Adipocyte (in vitro differentiated cells): ENCODE measurements at places on chromosomes 11 and 22.

DNA sequence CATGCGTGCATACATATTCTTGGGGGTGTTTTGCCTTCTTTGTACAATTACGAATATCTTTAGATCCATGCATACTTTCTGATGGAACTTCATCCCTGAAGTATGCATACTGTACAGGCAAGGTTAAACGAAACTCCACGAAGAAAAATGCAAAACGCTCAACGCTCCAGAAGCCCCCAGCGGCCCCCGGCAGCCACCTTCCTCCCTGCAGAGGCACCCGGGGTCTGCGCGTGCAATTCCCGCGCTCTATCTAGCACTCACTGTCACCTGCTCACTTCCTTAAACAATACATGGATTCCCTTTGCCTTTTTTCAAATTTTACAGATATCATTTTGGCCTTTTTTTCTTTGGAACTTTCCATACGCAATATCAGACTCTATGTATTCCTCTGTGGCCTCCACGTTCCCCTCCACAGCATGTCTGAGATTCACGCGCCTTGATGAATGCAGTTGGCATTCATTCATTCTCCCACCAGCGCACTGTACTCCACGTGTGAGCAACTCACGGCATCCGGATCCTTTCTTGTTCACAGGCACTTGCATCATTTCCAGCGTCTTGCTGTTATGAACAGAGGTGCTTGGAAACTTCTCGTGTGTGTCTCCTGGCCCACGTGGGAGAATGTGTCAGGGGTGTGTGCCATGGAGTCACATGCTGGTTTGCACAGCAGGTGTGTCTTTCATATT lies 214.3 kb downstream of the CTTN start:
- no peak for DNase-seq

DNA sequence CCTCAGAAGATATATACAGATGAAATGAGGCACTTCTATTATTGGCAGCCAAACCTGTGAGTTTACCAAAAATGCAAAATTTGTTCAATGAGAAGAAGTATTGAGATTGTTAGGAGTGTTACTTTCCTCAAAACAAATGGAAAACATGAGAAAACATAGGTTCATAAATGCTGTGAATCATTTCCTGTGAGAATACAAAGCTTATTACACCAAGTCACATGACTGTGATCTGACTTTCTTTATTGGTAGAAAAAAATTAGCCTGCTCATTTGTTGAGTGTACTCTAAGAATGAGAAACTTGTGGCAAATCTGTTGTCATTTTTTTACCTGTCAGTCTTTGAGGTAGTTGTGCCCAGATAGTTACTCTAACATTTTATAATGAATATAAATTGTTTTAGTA lies 215.1 kb downstream of the TMEM135 start:
- DNase-seq: no peak

DNA sequence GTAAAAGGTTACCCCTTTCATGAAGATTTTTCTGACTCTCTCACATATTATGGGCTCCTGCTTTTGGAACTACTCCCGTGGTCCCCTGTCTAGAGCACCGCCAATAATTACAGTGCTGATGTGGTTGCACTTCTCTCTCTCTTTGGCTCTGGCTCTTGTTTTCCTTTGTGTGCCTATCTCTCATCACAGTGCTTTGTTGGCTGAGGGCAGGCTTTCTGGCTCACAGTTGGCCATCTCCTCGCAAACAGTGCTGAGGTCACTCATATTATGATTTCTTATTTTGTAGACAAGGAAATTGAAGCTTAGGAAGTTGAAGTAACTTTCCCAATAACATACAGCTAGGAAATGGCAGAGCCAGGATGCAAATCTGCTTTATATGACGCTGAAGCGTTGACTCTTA lies 192.5 kb downstream of the DDX10 start:
- DNase-seq: no peak

DNA sequence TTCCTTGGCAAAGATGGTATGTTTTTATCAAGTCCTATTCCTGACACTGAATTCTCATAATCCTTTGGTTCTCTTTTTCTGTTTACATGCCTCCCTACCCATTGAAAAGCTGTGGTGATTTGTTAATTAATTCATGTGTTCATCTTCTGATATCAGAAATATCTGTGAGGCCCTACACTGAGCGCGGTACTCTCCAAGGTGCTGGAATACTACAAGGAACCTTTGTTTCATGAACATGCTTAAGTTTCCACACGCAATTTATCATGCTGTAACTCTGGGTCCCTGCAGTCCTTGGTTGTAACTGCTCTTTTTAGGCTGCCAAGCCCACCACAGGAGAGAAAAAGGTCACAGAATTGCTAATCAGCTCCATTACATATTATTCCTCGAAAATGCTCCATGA lies 331.8 kb downstream of the FAT3 start:
- peak; percentile 3 for DNase-seq

DNA sequence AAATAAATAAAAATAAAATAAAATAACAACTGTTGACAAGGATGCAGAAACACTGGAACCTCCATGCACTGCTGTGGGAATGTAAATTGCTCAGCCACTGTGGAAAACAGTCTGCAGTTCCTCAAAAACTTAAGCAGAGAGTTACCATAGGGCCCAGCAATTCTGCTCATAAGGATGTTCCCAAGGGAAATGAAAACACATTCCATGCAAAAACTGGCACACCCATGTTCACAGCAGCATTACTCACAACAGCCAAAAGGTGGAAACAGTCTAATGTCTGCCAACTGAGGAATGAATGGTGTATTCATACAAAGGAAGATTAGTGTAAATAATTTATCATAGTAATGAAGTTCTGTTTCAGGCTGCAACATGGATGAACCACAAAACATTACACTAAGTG lies 3.2 kb upstream of the KRTAP5-10 start:
- DNase-seq: no peak

DNA sequence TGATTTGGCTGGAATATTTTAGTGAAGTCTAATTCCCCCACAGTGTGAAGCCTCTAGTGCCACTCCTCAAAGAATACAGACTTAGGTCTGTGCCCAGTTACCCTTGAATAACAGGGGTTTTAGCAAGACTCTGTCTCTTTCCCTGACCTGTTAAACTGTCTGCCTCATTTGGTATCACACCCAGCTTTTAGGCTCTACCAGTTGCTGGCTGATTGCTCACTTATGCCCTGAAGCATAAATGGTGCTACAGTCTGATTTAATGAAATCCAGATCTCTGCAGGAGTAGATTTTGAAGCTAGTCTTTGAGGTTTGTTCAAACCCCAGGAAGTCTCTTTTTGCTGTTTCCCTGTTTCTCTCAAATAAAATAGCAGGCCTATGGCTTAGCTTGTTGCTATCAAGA lies 45.2 kb upstream of the LIPT2 start:
- peak; percentile 67 for DNase-seq

DNA sequence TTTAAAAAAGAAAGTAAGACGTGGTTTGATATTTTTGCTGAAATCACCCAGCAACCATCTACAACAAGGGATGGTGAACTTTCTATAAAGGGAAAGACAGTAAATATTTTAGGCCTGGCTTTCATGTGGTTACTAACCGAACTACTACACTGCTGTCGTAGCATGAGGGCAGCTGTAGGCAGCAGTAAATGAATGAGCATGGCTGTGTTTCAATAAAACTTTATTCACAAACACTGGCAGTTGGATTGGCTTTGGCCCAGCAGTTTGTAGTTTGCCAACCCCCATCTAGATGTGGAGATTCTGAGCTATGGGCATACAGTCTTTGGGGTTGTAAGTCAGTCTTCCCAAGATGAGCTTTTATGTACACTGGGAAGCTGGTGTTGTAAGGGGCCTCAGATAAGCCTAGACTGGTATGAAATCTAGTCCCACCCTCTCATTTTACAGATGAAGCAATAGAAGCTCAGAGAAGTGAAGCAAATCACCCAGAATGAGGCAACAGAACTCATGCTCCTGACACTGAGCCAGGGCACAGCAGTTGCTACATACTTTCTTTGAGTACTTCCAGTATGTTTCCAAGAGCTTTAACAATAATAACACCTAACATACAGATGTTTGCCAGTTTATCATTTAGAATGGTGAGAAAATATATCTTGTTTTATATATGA lies 204.4 kb downstream of the ADAMTS15 start:
- peak; percentile 97 for DNase-seq

DNA sequence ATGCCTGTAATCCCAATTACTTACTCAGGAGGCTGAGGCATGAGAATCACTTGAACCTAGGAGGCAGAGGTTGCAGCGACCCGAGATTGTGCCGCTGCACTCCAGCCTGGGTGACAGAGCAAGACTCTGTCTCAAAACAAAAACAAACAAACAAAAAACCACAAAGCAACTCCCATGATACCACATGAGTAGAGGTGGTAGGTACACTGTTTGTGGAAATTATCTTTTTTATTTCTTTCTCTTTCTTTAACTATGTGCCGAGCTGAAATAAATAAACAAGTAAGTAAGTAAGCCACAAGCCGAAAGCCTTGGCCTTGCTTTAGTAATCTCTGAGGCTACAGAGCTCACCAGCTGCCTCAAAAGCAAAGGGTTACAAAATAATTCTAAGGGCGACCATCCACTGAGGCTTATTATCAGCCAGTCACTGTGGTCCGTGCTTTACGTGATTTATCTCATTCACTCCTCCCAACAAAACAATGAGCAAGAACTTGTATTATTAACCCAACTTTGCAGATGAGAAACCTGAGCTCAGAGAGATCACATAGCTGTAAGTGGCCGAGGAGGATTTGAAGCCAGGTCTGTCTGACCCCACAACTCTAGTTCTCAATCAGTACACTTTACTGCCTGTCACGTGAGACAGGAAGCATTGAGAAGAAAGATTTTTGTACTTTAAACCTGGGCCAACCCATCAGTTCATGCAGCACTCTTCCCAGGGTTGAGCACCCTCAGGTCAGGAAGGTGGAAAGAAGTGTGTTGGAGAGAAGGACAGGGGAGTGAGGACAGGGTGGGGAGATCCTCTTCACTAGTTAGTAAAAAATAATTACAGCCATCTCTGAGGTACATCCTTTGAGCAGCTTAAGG lies 69.8 kb upstream of the MTMR2 start:
- no peak for DNase-seq

GRCh38 chr22:27197618-27198017 lies 540.2 kb downstream of the MIAT start:
- DNase-seq: no peak

GRCh38 chr11:126061707-126062678 lies 673 bp downstream of the CDON start:
- peak; percentile 61 for DNase-seq

DNA sequence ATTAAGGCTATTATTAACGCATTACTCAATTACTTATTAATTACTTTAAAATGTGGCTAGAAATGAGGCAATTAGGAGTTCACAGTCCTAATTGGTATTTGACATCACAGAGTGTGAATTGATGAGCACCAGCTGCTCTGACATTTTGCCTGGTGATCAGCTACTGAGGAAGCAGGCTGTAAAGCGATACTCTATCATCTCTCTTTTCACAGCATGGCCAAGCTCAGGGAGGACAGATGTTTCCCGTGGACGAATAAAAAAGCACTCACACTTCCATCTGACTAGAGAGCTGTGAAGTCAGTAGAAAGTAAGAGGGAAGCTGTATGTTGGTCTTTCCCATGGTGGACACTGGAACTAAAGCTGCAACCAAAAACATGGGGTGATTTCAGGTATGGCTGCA lies 29.1 kb upstream of the SYT9 start:
- no peak for DNase-seq

DNA sequence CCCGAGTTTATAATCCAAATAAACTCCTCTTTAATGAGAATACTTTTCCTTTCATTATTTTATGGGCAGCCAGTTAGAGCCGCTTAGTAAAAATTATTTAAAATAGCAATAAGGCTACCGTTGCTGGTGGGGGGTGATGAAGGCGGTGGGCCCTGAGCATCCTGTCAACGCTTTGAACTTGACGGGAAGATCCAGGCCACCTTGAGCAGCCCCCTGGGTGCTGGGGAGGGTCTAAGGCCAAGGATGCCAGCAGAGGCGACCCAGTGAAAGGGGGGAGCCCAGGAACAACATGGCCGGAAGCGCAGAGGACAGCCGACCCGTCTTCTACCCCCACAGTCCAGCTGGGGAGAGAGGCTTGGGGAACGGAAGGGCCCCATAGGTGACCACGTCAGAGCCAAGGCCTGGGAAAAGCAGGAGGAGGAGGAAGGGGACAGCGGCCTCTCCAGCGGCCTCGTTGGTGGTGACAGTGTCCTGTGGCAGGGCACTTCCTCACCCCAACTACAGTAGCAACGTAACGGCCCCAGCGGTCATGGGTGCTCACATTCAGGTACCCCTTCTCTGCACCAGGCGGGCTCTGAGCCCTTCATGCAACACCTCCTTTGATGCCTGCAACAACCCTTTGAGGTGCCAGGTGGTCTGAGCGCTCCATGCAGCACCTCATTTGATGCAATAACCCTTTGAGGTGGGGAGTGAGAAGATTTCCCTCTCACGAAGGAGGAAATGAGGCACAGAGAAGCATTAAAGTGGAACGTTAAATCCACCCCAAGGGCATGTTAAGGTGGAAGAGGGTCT lies 695.3 kb downstream of the TBC1D22A start:
- no peak for DNase-seq

DNA sequence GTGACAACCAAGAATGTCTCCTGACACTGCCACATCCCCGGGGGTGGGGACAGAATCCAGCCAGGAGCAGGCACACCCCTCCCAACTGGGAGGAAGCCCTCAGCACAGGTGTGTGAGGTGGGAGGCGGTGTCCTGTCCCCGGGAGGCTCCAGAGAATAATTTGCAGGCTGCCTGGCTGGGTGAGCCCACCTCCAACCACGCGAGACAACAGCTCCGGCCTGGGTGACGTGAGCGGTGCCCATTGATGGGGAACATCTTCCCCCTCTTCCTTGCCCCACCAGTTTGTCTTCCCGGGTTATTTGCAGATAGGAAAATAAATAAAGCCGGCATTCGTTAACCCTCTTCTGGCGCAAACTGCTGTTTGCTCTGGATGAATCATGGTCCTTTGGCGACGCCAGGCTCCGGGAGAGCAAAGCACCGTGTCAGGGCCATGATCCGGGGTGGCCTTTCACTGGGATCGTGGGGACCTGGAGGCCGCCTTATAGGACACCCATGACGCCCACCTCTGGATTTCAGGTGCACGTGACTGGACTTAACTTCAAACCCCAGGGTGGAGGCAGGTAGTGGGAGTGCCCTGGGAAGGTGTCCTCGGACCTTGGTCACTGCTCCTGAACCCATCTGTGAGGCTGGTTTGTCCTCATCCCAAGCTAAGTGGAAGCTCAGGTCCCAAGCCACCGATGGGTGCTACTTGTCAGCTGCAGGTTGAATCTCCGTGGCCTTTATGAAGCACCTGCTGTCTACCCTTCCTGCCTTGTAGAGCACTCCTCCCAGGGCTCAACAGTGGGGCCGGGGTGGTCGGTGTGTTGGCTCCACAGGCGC lies 13.9 kb downstream of the CCND1 start:
- DNase-seq: no peak

GRCh38 chr11:112634551-112634950 lies 326.7 kb upstream of the NCAM1 start:
- DNase-seq: no peak
